ENCODE measurements at places on chromosomes 7 and 10.

DNA sequence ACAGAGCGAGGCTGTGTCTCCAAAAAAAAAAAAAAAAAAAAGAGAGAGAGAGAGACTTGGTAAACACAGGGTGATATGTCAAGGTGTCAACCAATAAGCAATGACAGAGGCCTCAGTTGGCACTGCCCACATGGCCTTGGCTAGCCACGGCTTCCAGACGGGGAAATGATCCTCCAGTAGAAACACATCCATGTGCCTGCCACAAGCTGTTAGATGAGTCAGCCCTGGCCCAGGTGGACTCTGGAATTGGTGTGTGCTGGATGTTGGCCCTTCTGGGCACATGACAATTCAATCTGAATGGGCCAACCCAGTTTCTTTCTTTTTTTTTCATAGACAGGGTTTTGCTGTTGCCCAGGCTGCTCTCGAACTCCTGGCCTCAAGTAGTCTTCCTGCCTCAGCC lies 13.7 kb downstream of the RFC2 start:
- no peak for DNase-seq

GRCh38 chr7:47268851-47269836 lies 312.8 kb downstream of the TNS3 start:
- DNase-seq = no peak

DNA sequence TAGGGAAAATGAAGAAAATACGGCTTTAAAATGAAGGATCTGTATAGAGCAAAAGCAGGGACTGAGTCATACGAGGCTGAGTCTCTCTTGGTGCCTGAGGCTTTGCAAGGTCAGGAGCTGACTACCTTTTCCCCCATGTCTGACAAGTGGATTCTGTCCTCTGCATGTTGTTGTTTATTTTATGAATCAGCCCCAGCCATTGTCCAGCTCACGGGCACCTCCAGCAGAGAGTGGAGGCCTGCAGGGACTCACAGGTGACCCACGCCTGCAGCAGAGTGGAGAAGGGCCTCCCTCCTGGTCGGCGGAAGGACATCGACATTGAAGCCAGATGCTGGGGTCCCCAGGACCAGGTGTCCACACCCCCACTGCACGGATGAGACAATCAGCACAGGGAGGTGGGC lies 233.9 kb downstream of the WDR37 start:
- no peak for DNase-seq

- DNase-seq = peak; percentile 86
These were observed 2.0 kb downstream of the SRGN start for GRCh38 chr10:69089638-69090599.

GRCh38 chr7:149817301-149817771 lies 20.8 kb upstream of the ZNF862 start:
- DNase-seq = no peak

DNA sequence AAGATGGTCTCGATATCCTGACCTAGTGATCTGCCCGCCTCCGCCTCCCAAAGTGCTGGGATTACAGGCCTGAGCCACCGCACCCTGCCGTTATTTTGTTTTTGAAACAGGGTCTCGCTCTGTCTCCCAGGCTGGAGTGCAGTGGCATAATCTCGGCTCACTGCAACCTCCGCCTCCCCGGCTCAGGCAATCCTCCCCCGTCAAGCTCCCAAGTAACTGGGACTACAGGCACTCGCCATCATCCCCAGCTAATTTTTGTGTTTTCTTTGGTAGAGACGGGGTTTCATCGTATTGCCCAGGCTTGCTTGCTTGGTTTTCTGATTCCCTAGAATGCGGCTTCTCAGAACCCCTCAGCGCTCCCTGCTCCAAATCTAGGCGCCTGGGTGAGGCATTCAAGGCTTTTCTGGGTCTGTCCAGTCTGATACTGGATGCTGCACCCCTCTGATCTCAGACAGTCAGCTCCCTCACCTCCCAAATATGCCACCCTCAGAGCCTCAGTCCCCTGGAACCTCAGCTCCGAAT lies 1.3 kb downstream of the TFR2 start:
- no peak for DNase-seq

DNA sequence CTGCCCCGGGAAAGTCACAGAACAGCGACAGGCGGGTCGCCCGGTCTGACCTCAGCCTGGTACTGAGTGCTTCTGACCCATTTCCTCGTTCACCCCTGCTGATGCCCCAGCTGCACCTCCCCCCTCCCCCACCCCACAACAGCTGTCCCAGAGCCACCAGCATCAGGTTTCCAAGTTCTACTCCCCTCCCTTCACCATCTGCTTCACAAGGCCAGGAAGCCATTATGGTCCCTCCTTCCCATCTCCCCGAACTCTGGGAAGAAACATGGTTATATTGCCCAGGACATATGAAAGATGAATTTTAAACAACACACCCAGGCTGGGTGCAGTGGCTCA lies 301.9 kb upstream of the GALNT17 start:
- no peak for DNase-seq

DNA sequence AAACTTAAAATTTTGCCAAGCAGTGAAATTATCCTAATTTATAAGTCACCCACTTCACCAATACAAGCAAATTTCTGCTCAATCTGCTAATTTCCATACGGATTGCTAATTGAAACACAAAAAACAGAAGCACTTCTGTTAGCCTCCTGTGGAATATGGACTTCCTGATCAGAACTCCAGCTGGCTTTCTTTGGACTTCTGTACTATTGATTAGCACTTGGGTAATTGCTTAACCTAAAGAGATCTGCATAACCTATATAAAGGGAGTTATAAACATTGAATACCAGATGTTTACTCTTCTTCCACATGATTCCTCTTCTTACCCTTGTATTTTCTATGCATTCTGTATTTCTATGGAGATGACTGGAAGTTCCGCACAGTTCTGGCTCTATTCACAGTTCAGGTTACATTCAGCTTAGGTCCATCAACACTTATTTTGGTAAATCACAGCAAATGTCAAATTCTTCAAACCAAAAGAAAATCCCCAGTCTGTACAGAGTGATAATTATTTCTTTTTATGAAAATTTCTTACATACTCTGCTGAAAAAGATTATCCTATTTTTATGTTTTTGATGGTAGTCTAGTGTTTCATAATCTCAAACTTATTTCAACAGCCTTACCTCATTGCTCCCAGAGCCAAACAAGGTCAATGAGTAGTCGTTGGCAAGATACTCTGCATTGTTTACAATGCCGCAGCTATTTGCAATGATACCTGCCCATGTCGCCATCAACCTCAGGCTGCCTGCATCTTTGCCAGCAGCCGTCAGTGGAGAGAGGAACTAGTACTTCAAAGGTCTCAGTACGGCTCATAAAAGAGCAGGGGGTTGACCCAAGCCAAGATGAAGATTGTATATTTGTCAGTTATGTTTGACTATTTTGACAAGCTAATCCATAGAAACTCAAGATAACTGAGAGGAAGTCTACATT lies 225.6 kb downstream of the AHR start:
- DNase-seq = no peak

DNA sequence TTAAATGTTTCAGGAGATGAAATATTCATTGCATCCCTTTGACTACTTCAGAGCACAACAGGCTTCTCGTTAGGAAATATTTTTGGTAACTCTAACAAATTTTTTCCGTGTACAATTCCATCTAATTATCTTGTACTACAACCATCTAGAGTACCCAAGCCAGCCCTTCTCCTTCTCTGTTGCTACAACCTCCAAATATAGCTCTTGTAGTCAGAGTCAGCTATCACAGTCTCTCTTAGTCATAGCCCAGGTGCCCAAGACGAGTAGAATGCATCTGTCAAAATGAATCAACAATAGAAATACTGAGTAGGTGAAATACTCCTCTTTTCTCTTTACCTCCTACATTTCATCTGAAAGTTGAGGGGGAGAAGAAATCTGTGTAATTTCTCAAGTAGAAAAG lies 74.0 kb downstream of the INHBA start:
- DNase-seq = no peak

GRCh38 chr7:72444026-72444776 lies 32.1 kb upstream of the CALN1 start:
- peak; percentile 35 for DNase-seq

DNA sequence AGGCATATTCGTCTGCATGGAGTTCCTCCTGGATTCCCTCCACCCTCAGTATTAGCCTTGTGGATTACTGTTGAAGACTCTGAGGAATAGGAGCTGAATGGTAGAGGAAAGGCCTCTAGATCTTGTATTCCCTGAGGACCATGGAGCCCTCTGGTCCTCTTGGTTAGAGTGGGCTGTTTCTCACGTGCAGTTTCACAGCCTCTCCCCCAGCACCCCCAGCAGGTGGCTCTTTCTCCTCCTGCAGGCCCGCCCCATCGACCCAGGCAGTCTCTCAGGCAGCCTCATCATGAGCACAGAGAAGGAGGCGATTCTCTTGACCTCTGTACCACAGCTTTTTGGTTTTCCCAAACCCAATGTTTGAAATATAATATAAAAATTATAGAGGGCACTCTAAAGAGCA lies 102.0 kb downstream of the WNT2 start:
- no peak for DNase-seq

GRCh38 chr10:133565441-133566294 lies at the start of gene SYCE1:
TSS of gene SYCE1 (minus strand) at chr10:133565583. CDS start at chr10:133565529, 54 bp downstream.
- no peak for DNase-seq

All from inflammatory macrophage treated with lipopolysaccharide for 4 hours (primary cell).